ENCODE measurements at places on chromosomes 5 and 9. TPM values are rescaled to one million over a fixed set of nuclear protein-coding genes. Genes with fewer than 3 reads are reported as not detected.

GRCh38 chr9:19490269-19490668 lies 81.5 kb downstream of the ACER2 start:
- H3K27ac ChIP-seq = no peak overlapping the region
- peaks cover 8% of the 10 kb centered on the region for H3K27me3 ChIP-seq
- H3K4me1 ChIP-seq = no peaks in the 10 kb centered on the region
- no peak for DNase-seq

KIF12 gene
- 0.34 TPM for total RNA-seq

DNA sequence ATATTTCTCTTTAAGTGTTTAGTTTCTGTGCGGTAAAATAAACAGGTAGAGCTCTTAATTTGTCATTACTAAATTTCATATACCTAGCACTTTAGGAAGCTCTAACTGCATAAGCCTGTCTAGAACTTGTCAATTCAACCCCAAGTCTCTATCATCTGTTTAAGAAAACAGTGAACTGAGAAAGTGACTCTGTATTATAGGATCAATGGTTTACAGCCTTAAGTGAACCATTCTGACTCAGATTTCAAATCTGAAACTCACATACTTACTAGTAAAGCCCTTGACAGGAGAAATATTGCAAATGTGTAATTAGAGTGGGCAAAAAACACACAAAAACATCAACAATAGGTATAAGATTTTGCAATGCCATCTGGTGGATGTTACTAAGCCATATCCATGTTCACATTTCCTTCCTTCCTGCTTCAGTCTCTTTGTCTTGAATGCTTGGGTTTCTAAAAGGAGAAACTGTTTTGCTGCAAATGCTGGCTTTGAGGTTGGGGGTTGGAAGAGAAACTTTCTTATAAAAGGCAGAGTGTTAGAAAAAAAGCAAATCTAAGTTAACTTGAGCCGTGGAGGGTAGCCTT lies 101.8 kb downstream of the DOCK8 start:
- no peaks in the 10 kb centered on the region for H3K27me3 ChIP-seq
- H3K4me1 ChIP-seq = no peaks in the 10 kb centered on the region
- no peak overlapping the region for H3K4me3 ChIP-seq
- H3K27ac ChIP-seq = no peak overlapping the region
- no peak for DNase-seq
- H3K36me3 ChIP-seq = no peaks in the 10 kb centered on the region

DNA sequence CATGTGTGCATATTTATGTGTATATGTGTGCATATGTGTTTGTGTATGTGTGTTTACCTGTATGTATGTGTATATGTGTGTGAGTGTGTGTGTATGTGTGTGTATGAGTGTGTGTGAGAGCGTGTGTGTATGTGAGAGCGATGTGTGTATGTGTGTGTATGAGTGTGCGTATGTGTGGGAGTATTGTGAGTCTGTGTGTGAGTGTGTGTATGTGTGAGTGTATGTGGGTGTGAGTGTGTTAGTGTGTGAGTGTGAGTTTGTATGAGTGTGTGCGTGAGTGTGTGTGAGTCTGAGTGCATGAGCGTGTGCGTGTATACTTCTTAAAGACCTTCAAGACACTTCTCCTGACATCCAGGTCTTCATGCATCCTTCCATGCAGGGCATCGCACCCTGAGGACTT lies 49.6 kb downstream of the CFAP77 start:
- no peak for DNase-seq
- H3K4me3 ChIP-seq = no peak overlapping the region
- peaks cover 3% of the 10 kb centered on the region for H3K27me3 ChIP-seq
- no peaks in the 10 kb centered on the region for H3K4me1 ChIP-seq
- no peaks in the 10 kb centered on the region for H3K36me3 ChIP-seq
- no peak overlapping the region for H3K27ac ChIP-seq

TMEM167A gene
- 160 TPM for total RNA-seq

DNA sequence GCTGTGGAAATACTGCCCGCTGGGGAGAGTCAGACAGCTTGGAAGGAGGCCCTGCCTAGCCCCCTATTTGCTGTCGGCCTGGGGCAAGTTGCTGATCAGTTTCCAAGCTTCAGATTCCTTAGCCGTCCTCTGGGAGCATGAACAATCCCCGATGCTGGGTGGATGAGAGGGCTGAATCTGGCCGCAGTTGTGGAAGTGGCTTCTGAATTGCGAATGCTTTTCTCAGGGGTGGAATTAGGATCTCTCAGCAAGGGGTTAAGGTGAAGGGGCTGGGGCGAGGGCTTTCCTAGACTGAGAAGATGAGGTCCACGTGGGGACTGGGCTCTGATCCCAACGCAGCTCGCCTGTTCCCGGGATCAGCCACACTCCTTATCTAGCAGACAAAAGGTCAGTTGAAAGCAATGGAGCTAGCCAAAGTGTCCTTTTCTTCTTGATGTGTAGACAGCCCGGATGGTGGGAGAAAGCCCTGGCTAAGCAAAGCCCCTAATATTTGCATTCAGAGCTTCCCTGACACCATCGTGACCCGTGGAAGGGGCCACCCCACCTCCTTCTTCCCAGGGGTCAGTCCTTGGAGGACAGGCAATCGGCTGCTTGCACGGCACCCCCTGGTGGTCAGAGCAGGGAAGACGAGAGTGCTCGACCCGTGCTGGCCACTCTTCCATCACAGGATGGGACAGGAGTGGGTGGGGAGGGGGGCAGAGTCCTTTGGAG lies 54.9 kb downstream of the COL15A1 start:
- H3K27me3 ChIP-seq = peaks cover 19% of the 10 kb centered on the region
- H3K4me3 ChIP-seq = no peak overlapping the region
- H3K27ac ChIP-seq = no peak overlapping the region

BTNL3 gene
- not detected for total RNA-seq

DNA sequence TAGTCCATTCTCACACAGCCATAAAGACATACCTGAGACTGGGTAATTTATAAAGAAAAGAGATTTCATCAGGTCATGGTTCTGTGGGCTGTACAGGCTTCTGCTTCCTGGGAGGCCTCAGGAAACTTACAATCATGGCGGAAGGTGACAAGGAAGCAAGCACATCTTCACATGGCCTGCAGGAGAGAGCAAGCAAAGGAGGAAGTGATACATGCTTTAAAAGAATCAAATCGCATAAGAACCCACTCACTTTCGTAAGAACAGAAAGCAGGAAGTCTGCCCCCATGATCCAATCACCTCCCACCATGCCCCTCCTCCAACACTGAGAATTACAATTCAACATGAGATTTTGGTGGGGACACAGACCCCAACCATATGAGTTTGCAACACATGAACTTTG lies 5.1 kb upstream of the FBXO38 start:
- peaks cover 6% of the 10 kb centered on the region for H3K4me1 ChIP-seq
- no peaks in the 10 kb centered on the region for H3K27me3 ChIP-seq
- no peak overlapping the region for H3K27ac ChIP-seq
- no peak for DNase-seq
- H3K4me3 ChIP-seq = no peak overlapping the region

GRCh38 chr9:128420060-128420650 lies 502 bp upstream of the CERCAM start:
- H3K4me3 ChIP-seq = peak overlapping the region; percentile 73
- peaks cover 3% of the 10 kb centered on the region for H3K36me3 ChIP-seq
- H3K27ac ChIP-seq = peak overlapping the region; percentile 19
- H3K4me1 ChIP-seq = peaks cover 12% of the 10 kb centered on the region
- H3K27me3 ChIP-seq = peaks cover 9% of the 10 kb centered on the region
- DNase-seq = no peak

GRCh38 chr9:132319421-132320110 lies 35.2 kb downstream of the SETX start:
- no peak overlapping the region for H3K27ac ChIP-seq
- DNase-seq = peak; percentile 48
- H3K4me3 ChIP-seq = no peak overlapping the region
- H3K36me3 ChIP-seq = peaks cover 47% of the 10 kb centered on the region

- no peaks in the 10 kb centered on the region for H3K36me3 ChIP-seq
- no peak overlapping the region for H3K4me3 ChIP-seq
- no peaks in the 10 kb centered on the region for H3K4me1 ChIP-seq
- no peaks in the 10 kb centered on the region for H3K27me3 ChIP-seq
- H3K27ac ChIP-seq = no peak overlapping the region
Observed at GRCh38 chr5:91244380-91245073, 138.6 kb downstream of the ARRDC3 start.

DNA sequence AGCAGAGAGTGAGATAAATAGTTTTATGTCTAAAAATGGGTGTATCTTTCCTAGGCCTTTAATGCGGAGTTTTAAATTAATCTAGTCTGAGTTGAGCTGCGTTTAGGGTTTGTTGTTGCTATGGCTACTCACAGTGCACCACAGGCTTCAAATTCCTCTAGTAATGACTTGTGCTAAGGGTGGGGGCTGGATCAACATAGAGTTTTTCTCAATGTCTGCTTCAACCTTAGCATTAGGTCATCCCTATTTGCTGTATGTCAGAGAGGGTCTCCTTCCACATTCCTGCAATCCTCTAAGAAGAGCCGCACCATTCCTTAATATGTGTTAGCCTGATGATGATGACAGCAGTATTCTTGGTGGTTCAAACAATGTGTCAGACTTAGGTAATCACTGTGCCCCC lies 465.6 kb upstream of the KIF2A start:
- no peaks in the 10 kb centered on the region for H3K36me3 ChIP-seq
- no peak overlapping the region for H3K4me3 ChIP-seq
- peak; percentile 52 for DNase-seq
- H3K27me3 ChIP-seq = no peaks in the 10 kb centered on the region

GRCh38 chr5:181189363-181189961 lies 15.5 kb downstream of the TRIM7 start:
- peak overlapping the region; percentile 76 for H3K4me3 ChIP-seq
- H3K27me3 ChIP-seq = no peaks in the 10 kb centered on the region
- H3K36me3 ChIP-seq = no peaks in the 10 kb centered on the region
- H3K4me1 ChIP-seq = peaks cover 22% of the 10 kb centered on the region
- H3K27ac ChIP-seq = no peak overlapping the region

DNA sequence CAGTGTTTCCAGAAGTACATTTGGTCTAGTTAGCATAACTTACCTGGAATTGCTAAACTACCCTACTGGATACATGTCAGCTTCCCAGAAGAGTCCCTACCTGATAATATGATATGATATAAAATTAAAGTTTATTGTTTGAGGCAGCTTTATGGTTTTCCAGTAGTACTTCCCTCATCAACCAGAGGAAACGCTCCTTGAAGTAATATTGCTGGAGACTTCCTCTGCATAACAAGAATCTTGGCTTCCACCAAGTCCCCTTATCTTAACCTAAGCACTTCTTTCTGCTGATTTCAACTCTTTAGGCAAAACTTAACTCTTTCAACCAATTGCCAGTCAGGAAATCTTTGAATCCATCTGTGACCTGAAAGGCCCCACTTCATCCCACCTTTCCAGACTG lies 214.3 kb upstream of the PTGER4 start:
- no peaks in the 10 kb centered on the region for H3K36me3 ChIP-seq
- H3K4me1 ChIP-seq = no peaks in the 10 kb centered on the region
- H3K27me3 ChIP-seq = no peaks in the 10 kb centered on the region
- no peak overlapping the region for H3K27ac ChIP-seq

DNA sequence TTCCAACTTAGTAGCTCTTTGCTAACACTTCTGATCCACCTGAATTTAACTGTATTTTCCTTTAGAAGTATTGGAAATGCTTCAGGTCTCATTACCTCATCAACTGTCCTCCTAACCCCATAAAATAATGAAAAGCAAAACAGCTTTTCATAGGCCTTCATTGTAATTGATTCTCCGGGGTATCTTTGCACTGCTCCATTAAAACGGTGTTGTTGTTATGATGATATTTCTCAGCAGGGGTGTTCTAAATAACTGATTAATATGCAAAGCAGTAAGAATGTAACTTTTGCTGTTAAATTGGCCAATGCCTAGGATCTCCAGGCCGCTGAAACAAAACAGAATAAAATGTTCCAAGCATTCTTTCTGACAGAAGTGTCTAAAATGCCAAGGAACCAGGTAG lies 1983.2 kb downstream of the EFNA5 start:
- no peaks in the 10 kb centered on the region for H3K36me3 ChIP-seq
- no peak overlapping the region for H3K4me3 ChIP-seq
- DNase-seq = no peak
- H3K4me1 ChIP-seq = no peaks in the 10 kb centered on the region
- no peaks in the 10 kb centered on the region for H3K27me3 ChIP-seq

DNA sequence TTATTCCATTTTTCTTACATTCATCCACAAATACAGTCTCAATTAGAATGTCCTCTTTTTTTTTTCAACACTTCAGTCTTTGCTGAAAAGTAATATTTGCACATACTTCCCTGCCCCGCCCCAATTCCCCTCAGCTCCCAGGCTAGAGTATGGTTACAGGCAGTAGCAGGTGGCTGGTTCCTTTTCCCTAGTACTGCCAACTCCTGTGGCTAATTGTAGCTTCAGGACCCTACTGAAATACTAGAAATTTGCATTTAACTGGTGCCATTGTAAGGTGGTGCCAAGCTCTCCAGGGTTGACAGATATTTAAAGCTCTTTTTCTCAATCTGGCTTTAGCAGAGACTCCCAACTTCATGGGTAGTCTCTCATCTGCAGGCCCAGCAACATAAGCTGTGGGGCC lies 80.3 kb downstream of the FAM81B start:
- peaks cover 18% of the 10 kb centered on the region for H3K36me3 ChIP-seq
- no peak overlapping the region for H3K27ac ChIP-seq
- no peaks in the 10 kb centered on the region for H3K27me3 ChIP-seq
- H3K4me1 ChIP-seq = peaks cover 11% of the 10 kb centered on the region
- DNase-seq = no peak
- no peak overlapping the region for H3K4me3 ChIP-seq

DNA sequence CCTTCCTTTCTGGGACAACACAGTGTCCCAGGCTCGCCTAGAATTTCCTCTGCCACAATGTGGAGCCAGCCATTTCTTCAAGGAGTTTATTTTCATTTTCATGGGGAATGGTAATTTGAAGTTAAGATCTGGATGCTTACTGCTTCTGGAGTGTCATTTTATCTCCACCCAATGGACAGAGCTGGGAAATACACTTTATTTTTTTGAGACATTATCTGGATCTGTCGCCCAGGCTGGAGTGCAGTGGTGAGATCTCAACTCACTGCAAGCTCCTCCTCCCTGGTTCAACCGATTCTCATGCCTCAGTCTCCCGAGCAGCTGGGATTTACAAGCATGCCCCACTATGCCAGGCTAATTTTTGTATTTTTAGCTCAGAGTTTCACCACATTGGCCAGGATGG lies 12.7 kb upstream of the THG1L start:
- H3K4me3 ChIP-seq = no peak overlapping the region
- DNase-seq = peak; percentile 53
- H3K27ac ChIP-seq = peak overlapping the region; percentile 47
- peaks cover 20% of the 10 kb centered on the region for H3K4me1 ChIP-seq

DNA sequence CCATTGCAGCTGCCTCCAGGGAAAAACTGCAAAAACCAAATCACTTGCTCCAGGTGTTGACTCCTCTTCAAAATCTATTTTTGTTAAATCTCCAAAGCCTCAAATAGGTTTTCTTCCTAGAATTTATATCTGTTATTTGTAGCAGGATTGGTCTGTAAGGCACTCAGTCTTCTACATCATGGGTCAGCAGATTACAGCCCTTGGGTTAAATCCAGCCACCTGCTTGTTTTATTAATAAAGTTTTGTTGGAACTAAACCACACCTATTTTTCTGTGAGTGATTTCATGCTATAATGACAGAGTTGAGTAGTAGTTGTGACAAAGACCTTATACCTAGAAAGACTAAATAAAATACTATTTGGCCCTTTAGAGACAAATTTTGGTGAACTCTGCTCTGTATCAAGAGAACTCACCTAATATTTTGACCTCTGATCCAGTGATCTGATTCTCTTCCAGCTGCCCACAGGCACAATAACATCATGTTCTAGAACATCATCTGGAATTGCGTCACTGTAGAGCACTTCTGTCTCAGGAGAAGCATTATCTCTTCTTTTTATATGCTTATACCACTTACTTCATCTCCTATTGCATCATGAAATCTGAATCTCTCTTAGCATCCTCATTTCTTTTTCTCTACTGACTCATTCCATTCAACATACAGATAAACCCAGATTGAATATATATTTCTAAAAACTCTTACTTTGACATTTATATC lies 130.1 kb downstream of the RPS23 start:
- H3K4me1 ChIP-seq = no peaks in the 10 kb centered on the region
- H3K27me3 ChIP-seq = no peaks in the 10 kb centered on the region
- H3K27ac ChIP-seq = no peak overlapping the region
- peak; percentile 6 for DNase-seq
- H3K36me3 ChIP-seq = no peaks in the 10 kb centered on the region
